ENCODE measurements at places on chromosomes 12 and 14.

DNA sequence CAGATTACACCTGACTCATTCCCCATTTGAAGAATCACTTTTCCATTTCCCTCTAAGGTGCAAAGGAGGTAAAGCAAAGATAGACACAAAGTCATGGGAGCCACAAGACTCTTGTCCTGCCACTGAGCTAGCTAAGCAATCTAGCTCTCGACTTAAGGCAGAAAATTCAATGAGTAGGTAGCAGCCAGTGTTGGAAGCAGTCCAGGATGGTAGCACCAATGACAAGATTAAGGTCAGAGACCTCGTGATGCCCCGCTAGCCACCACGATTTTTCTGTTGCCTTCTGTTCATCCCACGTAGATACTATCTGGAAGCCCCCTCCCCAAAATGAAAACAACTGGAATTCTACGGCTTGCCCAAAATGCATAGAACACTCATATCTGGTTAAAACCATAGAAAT is 1.4 kb downstream of the VAMP1 start:
- no peak for DNase-seq

DNA sequence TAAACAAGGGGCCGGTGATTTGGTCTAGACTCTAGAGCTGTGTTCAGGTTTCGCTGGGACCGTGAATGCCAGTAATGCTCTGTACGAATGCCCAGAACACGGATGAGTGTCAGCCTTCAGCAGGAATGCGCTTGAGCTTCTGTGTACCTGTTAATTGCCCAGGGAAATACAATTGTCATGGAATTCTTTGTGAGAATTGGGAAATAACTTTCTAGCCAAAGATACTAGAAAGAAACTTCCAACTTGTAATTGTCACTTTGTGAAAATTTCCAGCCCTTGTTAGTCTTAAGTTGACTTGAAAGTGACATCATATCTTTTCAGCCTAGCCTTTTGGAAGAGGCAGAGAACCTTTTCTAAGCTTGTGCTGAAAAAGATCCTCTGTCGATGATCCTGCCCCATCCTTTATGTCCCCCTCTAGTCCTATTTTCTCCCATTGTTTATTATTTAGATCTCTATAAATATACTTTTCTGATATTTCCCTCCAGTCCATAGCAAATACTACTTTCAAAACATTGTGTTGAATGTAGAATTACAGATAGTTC is 2.7 kb downstream of the CHST11 start:
- no peak for DNase-seq

DNA sequence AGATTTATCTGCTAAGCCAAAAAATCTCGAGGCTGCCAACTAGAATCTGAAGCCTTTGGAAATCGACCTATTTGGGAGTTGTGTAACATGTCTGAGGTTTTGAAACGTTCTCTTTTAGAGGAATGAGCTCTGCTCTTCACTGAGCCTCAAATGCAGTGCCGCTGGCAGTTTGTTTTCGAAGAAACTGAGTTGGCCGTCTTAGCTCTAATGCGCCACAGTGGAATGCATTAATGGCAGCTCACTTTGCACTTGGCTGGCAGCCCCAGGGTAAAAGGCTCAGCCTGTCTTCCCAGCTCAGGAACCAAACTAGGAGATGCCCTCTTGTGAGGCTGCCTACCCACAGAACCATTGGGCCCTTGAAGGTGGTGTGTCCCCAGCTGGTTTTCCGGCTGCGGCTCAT is 53.8 kb downstream of the SFSWAP start:
- DNase-seq: no peak

- DNase-seq: no peak
Measured at GRCh38 chr12:5295996-5296395, 135.9 kb upstream of the NTF3 start.

DNA sequence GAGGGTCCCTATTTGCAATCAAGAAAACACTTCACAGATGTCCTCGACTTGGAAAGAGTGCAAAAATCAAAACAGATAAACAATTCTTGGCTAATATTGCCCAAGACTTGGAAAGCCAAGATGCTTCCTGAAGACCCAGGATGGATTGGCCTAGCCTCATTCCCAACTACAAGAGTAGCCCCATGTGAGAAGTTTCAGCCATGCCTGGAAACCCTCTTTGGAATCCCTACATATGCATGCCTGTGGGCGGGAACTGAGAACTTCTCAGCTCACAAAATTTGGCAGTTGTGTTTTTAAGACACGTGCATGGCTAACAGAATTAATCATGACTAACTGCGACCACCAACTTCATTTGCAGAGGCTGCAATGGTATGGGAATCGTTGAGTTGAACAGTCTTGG is 283.2 kb upstream of the TBX3 start:
- no peak for DNase-seq

DNA sequence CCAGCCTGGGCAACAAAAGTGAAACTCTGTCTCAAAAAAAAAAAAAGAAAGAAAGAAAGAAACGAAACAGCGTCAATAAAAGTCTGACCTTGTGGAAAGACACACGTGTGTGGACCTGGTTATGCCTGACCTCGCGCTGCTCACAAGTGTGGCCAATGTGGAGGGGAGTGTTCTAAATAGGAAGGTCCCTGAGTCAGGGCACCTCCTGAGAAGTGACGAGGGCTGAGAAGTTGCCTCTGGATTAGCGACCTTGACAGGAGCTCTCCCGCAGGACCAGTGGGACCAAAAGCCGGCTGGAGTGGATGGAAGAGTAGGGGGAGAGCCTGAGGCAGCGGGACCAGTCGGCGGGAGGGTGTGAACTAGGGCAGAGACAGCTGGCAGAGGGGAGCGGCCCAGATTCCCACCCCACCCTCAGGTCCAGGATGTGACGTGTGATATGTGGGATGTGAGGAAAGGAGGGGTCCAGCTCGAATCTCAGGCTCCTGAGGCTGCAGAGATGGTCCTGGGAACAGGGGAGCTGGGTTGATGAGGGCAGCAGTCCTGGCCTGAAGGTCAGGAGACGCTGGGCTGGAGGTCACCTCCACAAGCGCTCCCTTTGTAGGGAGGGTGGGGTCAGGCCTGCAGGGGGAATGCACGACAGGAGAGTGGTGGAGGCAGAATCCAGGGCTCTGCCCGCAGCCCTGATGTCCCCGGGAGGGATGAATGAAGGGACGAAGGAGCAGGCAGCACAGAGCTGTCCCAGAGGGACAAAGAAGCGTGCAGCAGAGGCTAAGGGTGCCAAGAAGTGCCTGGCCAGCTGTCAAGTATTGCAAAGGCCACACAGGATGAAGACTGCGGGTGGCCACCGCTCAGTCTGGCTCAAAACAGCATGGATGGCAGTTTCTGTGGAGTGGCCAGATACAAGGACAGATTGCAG is 24.8 kb upstream of the GPR68 start:
- no peak for DNase-seq

DNA sequence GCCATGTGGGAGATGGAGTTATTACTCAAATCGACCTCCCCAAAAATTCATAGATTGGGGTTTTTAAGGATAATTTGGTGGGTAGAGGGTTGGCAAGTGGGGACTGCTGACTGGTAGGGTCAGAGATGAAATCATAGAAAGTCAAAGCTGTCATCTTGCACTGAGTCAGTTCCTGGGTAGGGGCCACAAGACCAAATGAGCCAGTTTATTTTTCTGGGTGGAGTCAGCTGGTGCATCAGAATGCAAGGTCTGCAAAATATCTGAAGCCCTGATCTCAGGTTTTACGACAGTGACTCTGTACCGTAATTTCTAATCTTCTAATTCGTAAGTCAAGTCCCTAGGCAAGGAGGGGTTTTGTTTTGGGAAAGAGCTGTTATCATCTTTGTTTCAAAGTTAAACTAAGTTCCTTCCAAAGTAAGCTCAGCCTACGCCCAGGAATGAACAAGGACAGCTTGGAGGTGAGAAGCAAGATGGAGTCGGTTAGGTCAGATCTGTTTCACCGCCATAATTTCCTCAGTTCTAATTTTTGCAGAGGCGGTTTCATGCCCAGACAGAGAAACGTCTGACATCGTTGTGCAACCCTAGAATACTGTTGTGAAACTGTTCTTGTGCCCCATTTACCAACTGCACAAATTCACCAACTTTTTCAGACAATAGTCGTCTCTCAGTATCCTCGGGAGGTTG is 104.5 kb upstream of the SFSWAP start:
- no peak for DNase-seq

DNA sequence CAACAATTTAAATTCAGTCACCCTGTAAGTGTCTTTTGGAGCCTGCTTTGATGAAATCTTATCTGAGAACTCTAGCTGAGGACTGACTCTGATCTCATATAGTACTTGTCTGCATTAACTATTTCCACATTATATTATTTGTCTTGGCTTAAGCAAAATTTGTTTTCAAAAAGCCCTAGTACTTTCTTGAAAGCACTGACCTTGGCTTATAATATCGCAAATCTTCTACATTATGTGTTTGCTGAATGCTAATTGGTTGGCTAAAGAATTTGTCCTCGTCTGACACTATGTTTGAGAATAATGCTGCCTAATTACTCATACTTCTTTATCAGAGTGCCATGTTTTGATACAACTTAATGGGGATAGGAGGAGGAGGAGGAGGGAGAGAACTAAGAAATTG is 46.9 kb upstream of the FLRT2 start:
- DNase-seq: peak; percentile 28

GRCh38 chr14:92427096-92427495 is 86.5 kb upstream of the RIN3 start:
- no peak for DNase-seq

GRCh38 chr14:82223276-82223675 is 689.6 kb upstream of the SEL1L start:
- no peak for DNase-seq

DNA sequence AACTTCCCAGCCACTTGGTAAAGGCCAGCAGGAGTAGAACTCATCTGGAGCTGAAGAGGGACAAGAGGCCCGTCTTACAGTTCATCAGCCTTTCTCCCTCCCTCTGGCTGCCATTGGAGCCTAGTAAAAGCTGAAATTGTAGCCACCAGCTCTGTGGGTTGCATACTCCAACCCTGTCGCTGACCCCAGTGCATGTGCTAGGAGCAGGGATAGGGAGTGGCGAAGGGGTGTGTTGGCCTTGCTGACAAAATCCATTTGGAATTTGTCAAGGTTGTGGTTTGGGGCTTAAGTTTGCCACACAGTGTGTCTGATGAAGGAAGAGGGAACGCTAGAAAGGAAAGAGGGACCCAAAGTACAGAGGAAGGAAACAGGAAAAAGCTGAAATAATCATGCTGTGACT is 4.0 kb upstream of the ARF3 start:
- no peak for DNase-seq

- DNase-seq: no peak
Measured at GRCh38 chr12:64669270-64669842, 59.1 kb downstream of the RASSF3 start.

GRCh38 chr12:69610729-69611128 is at the start of gene LRRC10:
LRRC10 (minus strand) TSS chr12:69610907; CDS start chr12:69610838, 69 bp downstream.
- no peak for DNase-seq

DNA sequence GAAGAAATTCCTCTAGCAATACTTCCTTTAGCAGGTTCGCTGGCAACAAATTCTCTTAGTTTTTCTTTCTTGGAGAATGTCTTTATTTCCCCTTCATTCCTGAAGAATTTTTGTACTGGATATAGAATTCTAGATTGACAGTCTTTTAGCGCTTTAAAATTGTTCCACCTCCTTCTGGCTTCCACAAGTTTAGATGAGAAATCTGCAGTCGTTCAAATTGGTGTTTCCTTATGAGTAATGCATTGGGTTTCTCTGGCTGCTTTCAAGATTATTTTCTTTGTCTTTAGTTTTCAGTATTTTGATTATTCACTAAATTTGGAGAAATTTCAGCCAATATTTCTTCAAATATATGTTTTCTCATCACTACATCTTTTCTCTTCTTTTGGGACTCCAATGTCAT is 33.3 kb upstream of the FGF6 start:
- DNase-seq: no peak

GRCh38 chr14:69152902-69153151 is at the start of gene DCAF5:
DCAF5 (minus strand) TSS chr14:69153119; CDS start chr14:69152978, 141 bp downstream.
- DNase-seq: no peak

- no peak for DNase-seq
Measured at GRCh38 chr14:54026671-54027070, 70.0 kb upstream of the BMP4 start.

DNA sequence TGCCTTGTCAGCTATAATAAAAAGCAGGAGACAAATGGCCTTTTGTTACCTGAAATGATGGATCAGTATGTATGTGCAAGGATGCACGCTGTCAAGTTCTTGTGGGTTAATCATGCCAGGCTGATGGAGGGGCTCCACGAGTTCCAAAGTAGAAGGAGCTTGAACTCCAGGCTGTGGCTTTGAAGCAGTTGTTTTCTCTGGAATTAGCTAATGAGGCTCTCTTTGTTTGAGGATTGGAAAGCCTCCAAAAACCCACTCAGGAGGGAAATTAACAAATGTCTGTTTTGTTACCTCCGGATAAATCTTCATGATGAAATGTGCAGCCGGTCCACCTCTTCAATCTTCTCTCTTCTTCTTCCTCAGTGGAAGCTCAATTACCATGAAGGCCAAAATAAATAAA is 605.5 kb downstream of the DIO2 start:
- no peak for DNase-seq

- DNase-seq: no peak
Measured at GRCh38 chr12:112362310-112362709, 19.9 kb downstream of the HECTD4 start.

- peak; percentile 62 for DNase-seq
Measured at GRCh38 chr12:110733089-110733715, 9.5 kb downstream of the PPP1CC start.

DNA sequence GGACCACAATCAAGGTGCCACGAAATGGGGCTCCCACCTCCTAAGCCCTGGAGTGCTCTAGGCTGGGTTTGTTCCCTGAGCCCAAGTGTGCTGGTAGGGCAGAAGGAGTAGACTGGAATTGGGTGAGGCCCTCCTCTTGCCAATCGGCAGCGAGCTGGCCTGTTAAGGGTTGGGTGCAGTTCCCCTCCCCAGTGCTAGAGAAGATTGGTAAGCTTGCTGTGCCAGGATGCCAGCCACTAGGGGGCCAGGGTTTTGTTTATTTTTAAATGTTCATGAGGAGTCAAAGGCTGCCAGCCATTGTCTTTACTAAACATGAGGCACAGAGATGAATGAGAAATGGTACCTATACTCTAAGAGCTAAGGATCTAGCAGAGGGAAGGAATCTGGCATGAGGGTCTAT is 79.7 kb downstream of the SPTB start:
- DNase-seq: peak; percentile 47

- no peak for DNase-seq
Measured at GRCh38 chr12:71865757-71866536, 26.4 kb downstream of the TBC1D15 start.

GRCh38 chr14:89237921-89238529 is 179.0 kb downstream of the FOXN3 start:
- no peak for DNase-seq

All from fibroblast of skin of right biceps (primary cell).